Urothelium cell line (cell line): ENCODE measurements at places on chromosomes 2 and 18.

- peak; percentile 91 for DNase-seq
Measured at GRCh38 chr2:96960153-96960961, 26.0 kb downstream of the FAM178B start.

- no peak for DNase-seq
Measured at GRCh38 chr2:238854699-238855229, 6.9 kb downstream of the TWIST2 start.

DNA sequence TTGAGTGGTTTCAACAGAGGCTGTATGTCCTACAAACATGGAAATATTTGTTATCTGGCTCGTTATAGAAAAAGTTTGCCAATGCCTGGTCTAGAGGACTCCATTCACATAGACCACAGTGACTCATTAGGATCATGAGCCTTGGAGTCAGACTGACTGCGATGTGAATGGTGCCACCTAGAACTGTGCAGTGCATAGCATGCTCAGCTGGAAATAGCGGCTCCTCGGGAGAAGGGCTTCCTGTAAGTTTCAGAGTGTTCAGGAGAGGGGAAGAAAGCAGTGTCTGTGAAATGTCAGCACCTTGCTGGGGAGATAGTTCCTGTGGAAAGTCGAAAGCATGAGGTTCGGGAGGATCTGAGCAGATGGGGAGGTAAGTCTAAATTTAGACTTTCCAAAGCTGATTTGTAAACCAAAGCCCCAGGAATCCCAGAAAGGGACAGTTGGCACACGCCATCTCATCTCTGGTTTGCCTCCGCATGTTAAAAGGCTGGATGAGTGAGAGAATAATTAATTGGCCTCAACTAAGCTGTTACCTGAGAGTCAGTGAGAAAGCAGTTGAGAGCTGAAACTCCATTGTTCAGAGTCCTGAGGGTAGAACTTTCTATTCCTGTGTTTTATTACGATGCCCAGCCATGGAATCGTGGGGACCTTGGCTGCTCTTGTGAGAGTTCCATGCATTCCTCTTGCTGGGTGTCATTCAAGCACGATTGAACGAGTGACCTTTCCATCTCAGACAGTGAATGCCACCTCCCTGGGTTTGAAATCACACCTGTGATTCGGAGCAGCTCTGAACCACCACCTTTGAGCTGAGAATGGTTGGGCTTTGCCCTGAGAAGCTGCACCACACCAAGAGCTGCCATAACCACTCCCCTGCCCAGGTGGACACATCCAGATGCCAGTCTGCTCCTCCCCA, 99.5 kb downstream of the MAPK4 start:
- DNase-seq: peak; percentile 70

GRCh38 chr2:9912468-9912867, 39.0 kb upstream of the GRHL1 start:
- DNase-seq: no peak

DNA sequence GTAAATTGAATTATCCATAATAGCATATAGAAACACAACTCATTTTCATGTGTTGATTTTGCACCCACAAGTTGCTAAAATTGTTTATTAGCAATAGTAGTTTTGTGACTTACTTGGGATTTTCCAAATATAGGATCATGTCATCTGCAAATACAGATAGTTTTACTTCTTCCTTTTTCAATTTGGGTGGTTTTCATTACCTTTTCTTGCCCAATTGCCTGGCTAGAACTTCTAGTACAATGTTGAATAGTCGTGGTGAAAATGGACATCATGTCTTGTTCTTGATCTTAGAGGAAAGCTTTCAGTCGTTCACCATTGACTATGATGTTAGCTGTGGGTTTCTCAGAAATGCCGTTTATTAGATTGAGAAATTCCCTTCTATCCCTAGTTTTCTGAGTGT, 60.2 kb upstream of the TCF7L1 start:
- no peak for DNase-seq

GRCh38 chr2:219476652-219477151, 22.0 kb upstream of the GMPPA start:
- DNase-seq: no peak

GRCh38 chr2:174013315-174013751, 48.2 kb upstream of the SP3 start:
- DNase-seq: no peak

GRCh38 chr2:177589186-177589585, 196.6 kb downstream of the AGPS start:
- no peak for DNase-seq
